Stimulated activated CD4-positive, alpha-beta T cell treated with anti-CD3 and anti-CD28 coated beads, Interleukin-2, amount 100 ng/mL, for 24 hours (primary cell): ENCODE measurements at places on chromosomes 7 and 10.

DNA sequence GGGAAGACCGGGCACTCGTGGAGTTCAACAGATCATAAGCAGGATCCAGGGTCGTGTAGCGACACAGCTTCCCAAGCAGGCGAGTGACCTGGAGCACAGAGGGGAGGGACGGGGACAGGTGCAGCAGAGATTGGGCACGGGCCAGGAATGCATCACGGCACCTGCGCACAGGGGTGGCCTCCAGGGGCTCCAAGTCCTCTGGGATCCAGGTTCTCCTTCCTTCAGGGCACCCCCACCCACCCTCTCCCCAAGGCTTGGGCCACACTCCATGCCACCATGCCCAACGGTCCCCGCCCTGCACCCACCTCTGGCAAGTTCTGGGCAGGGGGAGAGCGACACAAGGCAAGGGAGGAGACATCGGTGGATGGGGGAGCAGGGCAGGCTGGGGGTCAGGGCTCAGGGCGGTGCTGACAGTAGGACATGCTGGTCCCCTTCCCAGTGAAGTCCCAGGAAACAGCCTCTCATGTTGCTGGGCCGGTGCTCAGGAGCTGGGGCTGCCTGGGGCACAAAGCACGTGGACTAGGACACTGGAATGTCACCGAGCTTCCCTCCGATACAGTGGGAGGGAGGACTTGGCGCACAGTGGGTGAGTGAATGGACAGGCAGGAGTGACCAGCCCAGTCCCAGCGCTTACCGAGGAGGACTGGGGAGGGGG, 597.3 kb downstream of the PTPRN2 start:
- DNase-seq, result no peak

- DNase-seq, result no peak
Measured at GRCh38 chr7:55570218-55570873, 2.0 kb downstream of the VOPP1 start.

DNA sequence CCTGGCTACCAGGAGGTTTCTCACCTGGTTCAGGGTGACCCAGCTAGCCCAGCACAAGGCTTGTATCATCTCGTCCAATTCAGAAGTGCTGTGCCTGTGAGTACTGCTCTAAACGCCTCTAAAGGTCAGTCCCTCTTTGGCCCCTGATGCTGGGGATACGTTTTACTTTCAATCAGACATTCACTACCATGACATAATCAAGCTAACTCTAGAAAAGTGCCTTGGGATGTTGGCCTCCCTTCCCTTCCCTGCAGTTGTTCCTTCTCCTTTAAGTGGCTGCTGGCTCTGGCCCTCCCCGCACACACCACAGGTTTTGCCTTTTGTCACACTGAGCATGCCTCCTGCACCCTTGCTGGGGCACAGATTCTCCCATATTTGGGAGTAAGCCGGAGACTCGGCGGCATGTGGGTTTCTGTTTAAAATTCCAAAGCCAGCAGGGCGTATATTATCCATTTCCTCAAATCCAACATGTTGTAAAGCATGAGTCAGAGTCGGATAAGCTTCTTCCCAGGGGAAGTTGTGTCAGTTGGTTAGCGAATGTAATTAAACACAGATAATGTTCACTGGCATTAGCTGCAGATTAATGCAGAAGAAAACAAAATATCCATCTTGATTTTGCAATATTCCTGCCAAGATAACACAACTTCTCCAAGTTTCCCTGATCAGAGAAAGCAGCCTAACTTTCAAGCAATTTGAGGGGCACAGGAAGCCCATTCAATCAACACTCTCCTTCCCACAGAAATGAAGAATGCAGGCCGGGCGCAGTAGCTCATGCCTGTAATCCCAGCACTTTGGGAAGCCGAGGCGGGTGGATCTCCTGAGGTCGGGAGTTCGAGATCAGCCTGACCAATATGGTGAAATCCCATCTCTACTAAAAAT, 31.8 kb upstream of the VCL start:
- DNase-seq, result no peak

DNA sequence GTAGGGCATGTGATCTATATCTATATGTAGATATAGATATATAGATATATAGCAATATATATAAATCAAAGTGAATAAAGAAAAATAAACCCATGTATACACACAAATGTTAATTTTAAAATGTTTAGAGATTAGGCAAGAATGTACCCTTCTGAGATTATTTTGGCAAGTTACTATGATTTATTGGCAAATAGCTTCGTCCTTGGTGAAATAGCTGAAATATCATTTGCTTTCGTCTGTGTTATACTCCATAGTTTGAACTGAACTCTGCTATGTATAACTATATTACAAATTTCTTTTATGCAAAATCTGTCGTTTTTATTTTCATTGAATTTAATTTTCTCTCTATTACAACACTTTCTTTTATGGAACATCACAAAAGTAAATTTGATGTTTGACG, 57.5 kb downstream of the CPED1 start:
- no peak for DNase-seq

DNA sequence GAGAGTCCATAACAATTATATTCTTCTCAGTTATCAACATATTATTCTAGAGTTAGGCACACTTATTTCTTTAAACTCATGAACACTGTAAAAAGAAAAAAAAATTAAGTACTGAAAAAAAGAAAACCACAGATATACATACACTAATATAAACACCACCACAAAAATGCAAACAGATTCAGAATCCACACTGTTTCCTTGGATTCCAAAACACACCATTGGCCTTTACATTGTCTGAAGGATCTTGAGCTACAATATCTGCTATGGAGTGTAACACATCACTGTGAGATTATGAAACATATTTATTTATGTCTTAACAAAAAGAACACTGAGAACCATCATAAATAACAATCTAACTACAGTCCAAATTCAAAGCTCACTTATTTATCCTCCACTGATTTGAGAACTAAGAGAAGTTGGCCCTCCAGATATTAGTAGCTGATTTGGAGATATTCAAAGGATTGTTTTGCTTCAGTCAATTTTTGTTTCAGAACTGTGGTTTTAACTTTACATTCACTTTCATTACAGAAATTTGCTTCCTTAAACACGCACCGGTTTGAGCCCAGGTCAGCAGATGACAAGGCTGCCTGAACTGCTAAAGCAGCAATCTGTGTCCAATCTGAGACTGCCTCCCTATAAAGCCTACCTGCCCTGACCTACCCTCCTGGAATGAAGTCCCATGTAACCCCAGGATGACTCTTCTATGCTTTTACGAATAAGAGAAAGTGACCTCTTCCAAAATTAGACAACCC, 47.0 kb upstream of the CDK1 start:
- DNase-seq, result peak; percentile 28

- no peak for DNase-seq
Measured at GRCh38 chr10:36281831-36282331, 639.8 kb upstream of the FZD8 start.

- DNase-seq, result no peak
Measured at GRCh38 chr7:150964593-150965111, 13.5 kb downstream of the KCNH2 start.

GRCh38 chr10:91137822-91138221, 82.6 kb upstream of the PCGF5 start:
- DNase-seq, result no peak

DNA sequence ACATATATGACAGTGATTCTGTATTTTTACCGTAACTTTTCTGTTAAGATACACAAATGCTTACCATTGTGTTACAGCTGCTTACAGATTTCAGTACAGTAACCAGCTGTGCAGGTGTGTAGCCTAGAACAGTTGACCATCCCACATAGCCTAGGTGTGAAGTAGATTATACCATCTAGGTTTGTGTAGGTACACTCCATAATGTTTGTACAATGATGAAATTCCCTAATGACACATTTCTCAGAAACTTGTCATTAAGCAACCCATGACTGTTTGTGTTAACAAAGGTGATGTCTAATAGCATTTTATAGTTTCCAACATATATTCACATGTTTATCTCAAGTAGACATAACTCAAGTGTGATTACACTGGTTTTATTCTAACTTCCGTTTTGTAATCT, 218.5 kb downstream of the PLXDC2 start:
- no peak for DNase-seq

GRCh38 chr10:12644380-12645144, 295.2 kb downstream of the CAMK1D start:
- no peak for DNase-seq

DNA sequence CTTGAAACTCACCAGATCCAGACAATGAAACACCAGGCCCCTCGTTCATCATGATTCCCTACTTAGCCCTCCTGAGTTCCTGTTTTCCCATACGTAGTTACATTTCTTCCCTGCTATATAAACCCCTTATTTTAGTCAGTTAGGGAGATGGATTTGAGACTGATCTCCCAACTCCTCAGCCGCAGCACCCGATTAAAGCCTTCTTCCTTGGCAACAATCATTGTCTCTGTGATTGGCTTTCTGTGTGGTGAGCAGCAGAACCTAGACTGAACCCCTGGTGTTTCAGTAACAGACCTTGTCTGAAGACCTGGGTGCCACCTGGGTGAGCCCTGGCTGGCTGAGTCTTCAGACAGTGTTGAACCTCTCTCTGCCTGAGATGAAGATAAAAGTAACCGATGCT, 118.0 kb downstream of the OAT start:
- no peak for DNase-seq

DNA sequence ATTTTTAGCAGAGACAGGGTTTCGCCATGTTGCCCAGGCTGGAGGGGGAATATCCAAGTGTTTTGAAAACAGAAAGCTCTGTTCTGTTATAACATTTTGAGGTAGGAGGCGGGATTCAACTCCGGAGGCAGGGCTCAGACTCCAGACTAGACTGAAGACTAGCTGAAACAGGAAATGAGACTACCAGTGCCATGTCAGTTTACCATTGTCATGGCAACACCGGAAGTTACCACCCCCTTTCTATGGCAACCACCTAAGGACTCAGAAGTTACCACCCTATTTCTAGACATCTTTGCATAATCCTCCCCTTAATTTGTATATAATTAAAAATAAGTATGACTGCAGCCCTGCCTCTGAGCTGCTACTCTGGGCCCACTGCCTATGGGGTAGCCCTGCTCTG, 1069.1 kb upstream of the AUTS2 start:
- DNase-seq, result no peak

GRCh38 chr7:99146979-99147378, 3.1 kb upstream of the SMURF1 start:
- no peak for DNase-seq
